Renal cortical epithelial cell (primary cell): ENCODE measurements at places on chromosomes 11 and 22. TPM values are rescaled to one million over a fixed set of nuclear protein-coding genes. Genes with fewer than 3 reads are reported as not detected.

LGALS1 gene
- total RNA-seq = 761 and 4,632 TPM in 2 replicates

SPON1 gene
- 2.9 and 25.4 TPM in 2 replicates for total RNA-seq

CCDC86 gene
- total RNA-seq = 6.4 and 21.2 TPM in 2 replicates

GLYAT gene
- total RNA-seq = 3.6 TPM in 1 of 2 replicates, not detected in the other

OR4A16 gene
- total RNA-seq = not detected in 2 replicates
